Activated naive CD4-positive, alpha-beta T cell treated with anti-CD3 and anti-CD28 coated beads, Interleukin-2, amount 50 U/mL, for 72 hours (primary cell): ENCODE measurements at places on chromosomes 11 and 22. TPM values are rescaled to one million over a fixed set of nuclear protein-coding genes. Genes with fewer than 3 reads are reported as not detected.

- DNase-seq, result no peak
These were observed 49.6 kb upstream of the ATXN10 start for GRCh38 chr22:45621836-45622600.

DNA sequence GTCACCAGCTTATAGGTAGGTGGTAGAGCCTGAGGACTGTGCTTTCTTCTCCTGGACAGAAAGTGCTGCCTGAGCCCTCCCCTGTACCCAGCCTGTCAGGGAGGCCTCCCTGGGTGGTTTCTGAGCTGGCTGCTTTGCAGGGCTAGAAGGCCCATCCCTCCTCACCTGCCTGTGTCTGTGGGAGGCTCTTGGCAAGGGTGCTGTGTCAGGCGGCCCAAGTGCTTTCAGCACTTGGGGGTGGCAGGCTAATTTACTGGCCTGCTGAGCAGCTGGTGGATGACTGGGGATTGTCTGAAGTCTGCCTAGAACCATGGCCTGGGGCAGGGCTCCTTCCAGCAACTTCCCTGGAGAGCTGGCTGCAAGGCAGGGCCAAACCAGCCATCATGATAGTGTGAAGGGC is 139.0 kb upstream of the NAV2 start:
- no peak for DNase-seq

- peak; percentile 34 for DNase-seq
These were observed 8.8 kb downstream of the TOLLIP start for GRCh38 chr11:1300569-1301187.

DNA sequence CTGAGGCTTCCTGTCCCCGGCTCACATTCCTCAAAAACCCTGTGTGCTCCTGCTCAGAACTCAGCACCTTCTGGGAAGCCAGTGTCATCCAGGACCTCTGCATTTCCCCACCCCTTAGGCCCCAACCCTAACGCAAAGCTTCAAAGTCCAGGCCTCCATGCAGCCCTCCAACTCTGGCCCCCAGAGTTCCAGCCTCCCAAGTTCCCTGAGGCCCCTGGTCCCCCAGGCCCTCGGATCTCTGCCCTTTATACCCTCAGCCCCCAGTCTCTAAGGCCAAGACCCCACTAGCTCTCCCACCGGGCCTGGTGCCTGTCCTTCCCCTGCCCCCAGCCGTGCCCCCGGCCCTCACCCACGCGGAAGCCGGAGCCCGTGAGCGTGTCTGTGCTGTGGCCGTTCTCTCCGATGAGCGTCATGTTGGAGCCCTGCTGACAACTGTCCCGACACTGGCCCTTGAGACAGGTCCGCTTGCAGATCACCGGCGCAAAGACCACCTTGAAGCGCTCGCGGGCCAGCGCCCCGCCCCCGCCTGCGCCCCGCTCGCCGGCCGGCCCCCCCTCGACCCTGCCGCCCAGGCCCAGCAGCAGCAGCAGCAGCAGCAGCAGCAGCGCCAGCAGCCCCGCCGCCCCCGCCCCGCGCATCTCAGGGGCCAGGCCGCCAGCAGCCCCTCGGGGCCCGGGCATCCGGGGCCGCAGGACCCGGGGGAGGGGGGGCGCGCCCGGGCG is 718 bp downstream of the LTBP3 start:
- DNase-seq, result peak; percentile 44

DNA sequence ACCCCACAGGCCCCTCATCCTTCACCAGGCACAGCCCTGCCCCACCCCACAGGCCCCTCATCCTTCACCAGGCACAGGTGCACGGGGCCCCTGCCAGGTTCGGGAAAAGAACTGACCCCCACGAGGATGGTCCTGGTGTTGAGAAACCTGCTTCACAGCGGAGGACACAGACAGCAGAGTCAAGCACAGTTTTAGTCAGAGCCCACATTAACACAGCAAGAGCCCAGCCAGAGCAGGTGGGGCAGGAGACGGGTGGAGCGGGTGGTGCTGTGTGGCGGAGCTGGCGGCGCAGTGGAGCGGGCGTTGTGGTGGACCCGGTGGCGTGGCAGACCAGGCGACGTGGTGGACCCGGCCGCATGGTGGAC is 1085.5 kb downstream of the BRD1 start:
- no peak for DNase-seq

DNA sequence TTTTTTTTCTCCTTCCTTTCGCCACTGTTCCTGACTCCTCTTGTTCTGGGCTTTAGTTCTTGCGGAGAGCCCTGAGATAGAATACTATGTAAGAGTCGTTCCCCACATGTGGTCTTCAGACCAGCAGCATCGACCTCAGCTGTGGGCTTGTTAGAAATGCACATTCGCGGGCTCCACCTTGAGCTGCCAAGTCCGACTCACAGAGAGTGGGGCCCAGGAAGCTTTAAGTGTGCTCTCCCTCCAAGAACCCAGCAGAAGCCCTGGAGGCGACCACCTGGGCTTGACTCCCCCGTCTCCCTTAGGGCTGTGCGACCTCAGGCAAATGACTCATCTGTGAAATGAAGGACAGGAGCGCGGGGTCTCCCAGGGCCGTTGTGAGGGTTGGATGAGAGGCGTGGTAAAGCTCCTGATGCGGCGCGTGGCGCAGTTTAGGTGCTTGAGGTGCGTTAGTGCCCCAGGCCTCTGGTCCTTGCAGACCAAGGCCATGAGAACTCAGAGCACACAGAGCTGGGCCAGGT is 18.8 kb downstream of the SAMM50 start:
- DNase-seq, result no peak

DNA sequence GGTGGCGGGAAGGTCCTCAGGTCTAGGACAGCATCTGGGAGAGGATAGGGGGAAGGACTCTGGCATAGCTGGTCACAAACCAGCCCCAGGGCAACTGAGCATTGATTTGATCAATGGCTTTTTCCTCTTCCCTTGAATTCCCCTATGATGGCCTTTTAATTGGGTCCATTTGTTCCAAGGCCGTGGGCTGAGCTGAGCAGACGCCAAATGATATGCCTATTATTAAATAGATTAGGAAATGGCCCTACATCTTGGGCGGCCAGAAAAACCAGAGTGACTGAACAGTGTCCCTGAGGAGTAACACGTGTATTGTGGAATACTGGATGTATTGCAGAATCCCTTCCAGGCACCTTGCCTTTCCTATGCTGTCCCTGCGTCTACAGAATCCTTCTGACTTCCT is 26.7 kb upstream of the P2RY6 start:
- no peak for DNase-seq

DNA sequence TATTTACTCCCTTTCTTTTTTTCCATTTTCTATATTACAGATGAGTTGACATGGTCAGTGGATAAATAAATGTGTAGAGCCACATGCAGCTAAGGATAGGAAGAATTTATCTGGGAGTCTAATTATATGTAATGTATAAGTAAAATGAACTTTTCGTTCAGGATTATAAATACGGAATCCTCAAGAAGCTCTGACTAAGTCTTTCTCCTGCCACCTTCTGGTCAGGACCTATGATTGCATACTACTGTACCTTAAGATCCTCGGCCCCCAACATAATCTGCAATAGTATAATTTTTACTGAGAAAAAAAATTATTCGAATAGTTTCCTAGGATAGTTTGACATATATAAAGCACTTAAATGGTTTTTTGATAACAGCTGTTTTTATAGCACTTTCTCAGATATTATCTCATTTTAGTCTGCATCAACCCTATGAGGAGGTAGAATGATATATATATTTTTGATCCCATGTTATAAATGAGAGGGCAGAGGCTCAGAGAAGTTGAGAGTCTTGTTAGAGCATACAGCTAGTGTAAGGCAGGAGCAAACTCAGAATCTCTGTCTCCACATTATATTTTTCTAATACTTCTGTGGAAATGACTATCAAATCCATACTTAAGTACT is 36.1 kb downstream of the CCDC90B start:
- DNase-seq, result no peak

- no peak for DNase-seq
These were observed 5.8 kb downstream of the ARSA start for GRCh38 chr22:50621948-50622722.

DNA sequence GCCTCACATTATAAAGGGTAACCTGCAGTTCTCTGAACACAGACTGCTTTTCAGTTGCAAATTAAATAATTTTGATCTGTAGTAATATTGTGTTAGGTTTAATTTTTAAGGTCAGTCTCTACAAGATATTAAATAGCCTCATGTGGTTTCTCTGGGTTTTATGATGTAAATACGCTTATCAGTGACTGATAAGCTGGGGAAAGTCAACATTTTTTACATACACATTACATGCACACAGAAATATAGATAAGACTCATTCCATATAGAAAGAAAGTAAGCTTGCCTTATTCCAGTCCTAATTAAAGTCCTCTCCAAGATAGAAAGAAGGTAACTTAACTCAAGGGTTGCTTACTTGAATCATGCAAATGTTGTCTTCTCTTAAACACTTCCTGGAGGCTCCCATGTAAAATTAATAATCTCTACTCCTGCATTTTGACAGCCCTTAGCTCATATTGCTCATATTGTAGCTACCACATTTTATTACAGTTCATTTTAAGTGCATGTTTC is 1.6 kb upstream of the OR5M3 start:
- no peak for DNase-seq

GRCh38 chr11:72454791-72455190 is 20.5 kb upstream of the CLPB start:
- DNase-seq, result no peak

GRCh38 chr11:38046571-38047135 is 1448.6 kb upstream of the RAG2 start:
- DNase-seq, result no peak

DNA sequence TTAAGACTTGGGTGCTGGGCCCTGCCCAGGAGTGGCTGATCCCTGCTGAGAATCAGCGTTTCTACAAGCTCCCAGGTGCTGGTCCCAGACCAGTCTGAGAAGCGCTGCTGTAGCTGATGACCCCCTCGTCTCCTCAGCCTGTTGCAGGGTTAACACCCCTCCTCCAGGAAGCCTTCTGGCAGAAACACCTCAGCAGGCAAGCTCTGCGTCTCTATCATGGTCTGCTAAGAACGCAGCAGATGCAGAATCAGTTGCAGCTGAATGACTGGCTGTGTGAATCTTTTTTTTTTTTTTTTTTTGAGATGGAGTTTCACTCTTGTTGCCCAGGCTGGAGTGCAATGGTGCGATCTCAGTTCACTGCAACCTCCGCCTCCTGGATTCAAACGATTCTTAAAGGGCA is 132.5 kb downstream of the CACNA1I start:
- no peak for DNase-seq

- DNase-seq, result no peak
These were observed 22.9 kb upstream of the RFPL3 start for GRCh38 chr22:32334660-32335365.

DNA sequence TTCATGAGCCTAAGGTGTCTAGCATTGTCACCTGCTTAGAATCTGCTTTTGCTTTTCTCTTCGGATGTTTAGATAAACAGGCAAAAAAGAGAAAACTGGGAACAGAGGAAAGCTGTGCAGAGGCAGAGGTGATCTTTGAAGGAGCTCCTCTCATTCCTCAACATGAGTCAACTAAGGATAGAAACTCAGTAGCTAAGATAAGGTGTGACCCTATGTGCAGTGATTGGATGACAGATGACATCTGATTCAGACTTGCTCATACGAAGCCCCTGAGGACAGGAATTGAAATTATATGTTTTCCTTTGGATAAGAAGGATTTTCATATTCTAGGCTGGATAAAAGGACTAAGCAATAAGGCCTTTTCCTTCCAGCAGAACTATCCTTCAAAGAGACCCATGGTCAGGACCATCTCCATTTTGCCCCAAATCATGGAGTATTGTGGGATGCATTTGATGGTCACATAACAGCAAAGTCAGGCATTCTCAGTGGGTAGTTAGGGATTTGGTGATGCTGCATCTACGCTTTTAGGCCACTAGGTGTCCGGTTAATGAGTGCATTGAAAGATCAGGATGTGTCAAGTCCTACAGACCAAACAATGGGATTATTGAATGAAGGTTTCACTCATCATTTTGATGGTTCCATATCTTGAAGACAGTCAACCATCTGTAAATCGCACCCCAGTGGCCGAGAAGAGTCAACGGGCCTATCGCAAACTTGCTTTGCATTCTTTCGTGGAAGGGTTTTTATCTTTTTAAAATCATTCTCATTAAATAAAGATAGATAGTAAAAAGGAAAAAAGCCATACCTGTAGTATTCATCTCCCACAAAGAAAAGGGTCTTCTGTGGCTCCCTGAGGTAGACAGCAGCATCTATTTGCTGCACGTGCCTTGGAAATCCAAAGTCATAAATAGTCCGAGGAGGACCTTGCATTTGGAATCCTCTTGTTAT is 32.2 kb downstream of the MMP20 start:
- DNase-seq, result no peak

DNA sequence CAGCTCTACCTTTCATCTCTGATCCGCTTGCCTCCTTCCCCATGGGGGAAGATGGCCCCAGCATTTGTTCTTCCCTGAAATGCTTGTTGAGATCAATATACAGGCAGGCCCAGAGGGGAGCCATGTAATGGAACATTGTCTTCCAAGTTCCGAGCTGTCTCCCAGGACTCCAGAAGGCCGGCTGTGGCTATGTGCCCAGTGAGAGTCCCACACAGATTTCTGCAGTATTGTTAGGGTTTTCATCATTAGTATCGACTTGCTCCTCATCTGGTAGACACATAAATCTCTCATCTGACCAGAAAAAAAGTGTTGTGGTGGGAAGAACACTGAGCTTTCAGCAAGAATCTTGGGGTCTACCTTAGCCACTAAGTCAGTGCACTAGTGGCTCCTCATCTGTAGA is 163.4 kb downstream of the TRIM29 start:
- DNase-seq, result no peak

DNA sequence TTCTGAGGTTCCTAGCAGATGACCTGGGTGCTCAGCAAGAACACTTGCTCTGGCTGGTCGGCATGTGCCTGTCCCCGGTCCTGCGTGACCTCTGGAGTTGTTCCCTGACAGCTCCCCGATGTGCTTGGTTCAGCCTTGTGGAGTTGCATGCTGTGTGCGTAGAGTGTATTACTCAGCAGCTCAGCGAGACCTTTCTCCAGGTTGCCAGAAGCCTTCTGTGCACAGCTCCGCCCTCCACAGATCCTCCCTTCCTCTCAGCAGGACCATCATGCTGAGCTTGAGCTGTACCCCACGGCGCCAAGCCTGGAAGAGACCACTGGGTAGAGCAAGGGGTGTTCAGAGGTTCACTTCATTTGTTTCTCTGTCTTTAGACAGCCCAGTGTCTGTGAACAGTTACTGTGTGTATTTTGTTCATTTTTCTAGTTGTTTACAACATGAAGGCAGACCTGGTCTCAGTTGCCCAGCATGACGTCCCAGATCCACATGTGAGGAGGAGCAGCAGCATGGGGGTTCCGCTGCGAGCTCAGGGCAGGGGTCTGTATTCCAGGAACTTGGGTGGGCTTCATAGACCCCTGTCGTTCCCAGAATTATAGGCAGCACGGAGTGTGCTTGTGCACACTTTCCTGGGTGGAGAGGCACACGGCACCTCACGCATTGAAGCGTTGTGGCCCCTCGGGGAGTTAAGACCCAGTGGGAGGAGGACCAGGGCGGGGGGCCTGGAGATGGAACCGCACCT is 148.6 kb downstream of the IGLL1 start:
- DNase-seq, result no peak

The OR5P2 gene
- not detected for total RNA-seq

The KRTAP5-3 gene
- total RNA-seq, result not detected

The LMNTD2 gene
- 5.8 TPM for total RNA-seq

The PGA5 gene
- total RNA-seq, result not detected

The MMP1 gene
- not detected for total RNA-seq

The RTN4RL2 gene
- total RNA-seq, result 1.4 TPM

The MS4A6A gene
- not detected for total RNA-seq

The TMEM121B gene
- total RNA-seq, result 0.10 TPM
